ENCODE measurements at places on chromosomes 7 and 10. TPM values are rescaled to one million over a fixed set of nuclear protein-coding genes. Genes with fewer than 3 reads are reported as not detected.

DNA sequence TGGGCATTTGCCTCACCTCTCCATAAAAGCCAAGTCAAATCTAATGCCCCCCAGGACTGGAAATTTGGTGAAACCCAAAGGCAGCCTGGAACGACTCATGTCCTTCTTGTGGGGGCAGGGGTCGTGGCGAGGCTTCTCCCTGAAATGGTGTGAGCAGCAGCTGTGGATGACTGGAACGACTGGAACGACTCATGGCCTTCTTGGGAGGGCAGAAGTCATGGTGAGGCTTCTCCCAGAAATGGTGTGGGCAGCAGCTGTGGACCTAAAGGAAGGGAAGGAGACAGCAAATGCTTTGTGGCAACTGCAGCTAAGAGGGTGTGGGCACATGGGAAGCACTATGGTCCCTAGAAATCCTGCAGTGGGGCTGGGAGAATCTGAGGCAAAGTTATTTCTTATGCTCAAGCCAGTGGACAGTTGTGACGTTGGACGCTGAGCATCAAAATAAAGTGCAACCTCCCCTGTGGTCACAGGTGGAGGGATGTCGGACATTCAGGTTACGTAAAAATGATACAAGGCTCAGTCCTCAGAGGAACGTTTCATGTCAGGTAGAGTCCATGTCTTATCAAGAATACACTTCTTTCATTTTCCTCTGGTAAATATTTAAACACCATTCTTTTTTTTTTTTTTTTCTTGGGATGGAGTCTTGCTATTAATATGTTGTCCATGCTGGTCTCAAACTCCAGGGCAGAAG, 107.0 kb upstream of the KIF5B start:
- H3K27me3 ChIP-seq, result no peaks in the 10 kb centered on the region
- no peaks in the 10 kb centered on the region for H3K4me1 ChIP-seq
- H3K27ac ChIP-seq, result no peak overlapping the region
- DNase-seq, result no peak
- no peaks in the 10 kb centered on the region for H3K36me3 ChIP-seq

- no peak overlapping the region for H3K27ac ChIP-seq
- H3K27me3 ChIP-seq, result peaks cover 96% of the 10 kb centered on the region
- no peaks in the 10 kb centered on the region for H3K36me3 ChIP-seq
- no peak for DNase-seq
Measured at GRCh38 chr10:110165239-110165638, 42.2 kb upstream of the MXI1 start.

- H3K4me3 ChIP-seq, result no peak overlapping the region
- no peaks in the 10 kb centered on the region for H3K4me1 ChIP-seq
- no peak for DNase-seq
- no peak overlapping the region for H3K27ac ChIP-seq
- H3K27me3 ChIP-seq, result no peaks in the 10 kb centered on the region
- no peaks in the 10 kb centered on the region for H3K36me3 ChIP-seq
Measured at GRCh38 chr10:122282909-122283308, 11.8 kb downstream of the BTBD16 start.

DNA sequence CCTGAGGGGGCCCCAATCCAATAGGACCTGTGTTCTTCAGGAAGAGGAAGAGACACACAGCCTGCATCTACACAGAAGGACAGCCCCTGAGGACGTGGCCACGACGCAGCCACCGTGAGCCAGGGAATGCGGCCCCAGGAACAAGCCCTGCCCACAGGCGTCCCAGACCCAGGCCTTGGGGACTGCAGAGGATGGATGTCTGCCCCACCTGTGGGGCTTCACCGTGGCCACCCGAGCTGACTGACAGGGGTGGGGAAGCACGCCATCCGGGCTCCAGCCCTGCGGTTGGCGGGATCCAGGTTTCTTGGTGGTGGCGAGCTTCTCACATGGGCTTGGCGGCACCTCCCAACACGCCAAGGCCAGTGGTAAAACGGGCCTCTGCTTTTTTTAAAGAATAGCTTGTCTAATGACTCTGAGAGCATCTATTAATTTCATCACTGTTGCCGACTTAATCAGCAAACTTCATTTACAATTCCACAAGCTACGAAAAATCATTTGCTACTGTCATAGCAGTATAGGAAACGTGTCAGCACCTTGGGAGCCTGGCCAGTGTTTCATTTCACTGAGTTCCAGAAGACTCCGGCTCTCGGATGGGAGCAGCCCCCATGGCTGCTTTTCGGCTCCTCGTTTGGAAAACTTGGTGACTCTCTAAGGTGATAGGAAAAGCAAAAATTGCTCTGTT, 584.0 kb downstream of the PTPRN2 start:
- H3K4me1 ChIP-seq, result no peaks in the 10 kb centered on the region
- H3K27ac ChIP-seq, result no peak overlapping the region
- H3K36me3 ChIP-seq, result no peaks in the 10 kb centered on the region
- DNase-seq, result no peak
- H3K27me3 ChIP-seq, result no peaks in the 10 kb centered on the region
- no peak overlapping the region for H3K4me3 ChIP-seq

RAMP3 gene
- total RNA-seq, result 0.35 TPM

- no peaks in the 10 kb centered on the region for H3K36me3 ChIP-seq
- no peak overlapping the region for H3K4me3 ChIP-seq
- DNase-seq, result no peak
- no peak overlapping the region for H3K27ac ChIP-seq
- H3K27me3 ChIP-seq, result peaks cover 12% of the 10 kb centered on the region
Measured at GRCh38 chr7:44279286-44279685, 46.1 kb downstream of the CAMK2B start.

GDF10 gene
- total RNA-seq, result 0.43 TPM

DNA sequence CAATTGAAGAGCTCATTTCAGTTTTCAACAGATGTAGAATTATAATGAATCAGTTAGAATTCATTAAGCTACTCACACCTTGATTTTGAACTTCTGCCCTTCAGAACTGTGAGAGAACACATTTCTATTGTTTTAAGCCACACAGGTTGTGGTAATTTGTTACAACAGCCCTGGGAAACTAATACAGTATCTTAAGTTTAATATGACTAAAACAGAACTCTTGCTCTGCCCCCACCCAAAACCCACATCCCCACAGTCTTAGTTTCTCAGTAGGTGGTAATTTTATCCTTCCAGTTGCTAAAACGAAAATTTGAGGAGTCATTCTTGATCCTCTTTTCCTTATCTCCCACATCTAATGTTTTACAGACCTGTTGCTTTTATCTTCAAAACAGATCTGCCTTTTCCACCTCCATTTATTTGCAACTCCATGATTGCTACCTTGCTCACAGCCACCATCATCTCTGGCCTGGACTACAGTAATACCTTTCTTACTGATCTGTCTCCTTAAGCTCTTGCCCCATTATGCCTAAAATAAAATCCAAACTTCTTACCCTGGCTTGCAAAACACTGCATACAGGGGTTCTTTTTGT, 72.8 kb upstream of the NXPH1 start:
- no peaks in the 10 kb centered on the region for H3K27me3 ChIP-seq
- H3K4me3 ChIP-seq, result no peak overlapping the region
- H3K4me1 ChIP-seq, result peaks cover 49% of the 10 kb centered on the region
- H3K36me3 ChIP-seq, result no peaks in the 10 kb centered on the region
- no peak for DNase-seq

GRCh38 chr10:56537984-56538383, 176.9 kb upstream of the ZWINT start:
- H3K36me3 ChIP-seq, result no peaks in the 10 kb centered on the region
- DNase-seq, result no peak
- H3K4me3 ChIP-seq, result no peak overlapping the region
- no peak overlapping the region for H3K27ac ChIP-seq
- no peaks in the 10 kb centered on the region for H3K4me1 ChIP-seq

NPFFR1 gene
- total RNA-seq, result 0.08 TPM

DNA sequence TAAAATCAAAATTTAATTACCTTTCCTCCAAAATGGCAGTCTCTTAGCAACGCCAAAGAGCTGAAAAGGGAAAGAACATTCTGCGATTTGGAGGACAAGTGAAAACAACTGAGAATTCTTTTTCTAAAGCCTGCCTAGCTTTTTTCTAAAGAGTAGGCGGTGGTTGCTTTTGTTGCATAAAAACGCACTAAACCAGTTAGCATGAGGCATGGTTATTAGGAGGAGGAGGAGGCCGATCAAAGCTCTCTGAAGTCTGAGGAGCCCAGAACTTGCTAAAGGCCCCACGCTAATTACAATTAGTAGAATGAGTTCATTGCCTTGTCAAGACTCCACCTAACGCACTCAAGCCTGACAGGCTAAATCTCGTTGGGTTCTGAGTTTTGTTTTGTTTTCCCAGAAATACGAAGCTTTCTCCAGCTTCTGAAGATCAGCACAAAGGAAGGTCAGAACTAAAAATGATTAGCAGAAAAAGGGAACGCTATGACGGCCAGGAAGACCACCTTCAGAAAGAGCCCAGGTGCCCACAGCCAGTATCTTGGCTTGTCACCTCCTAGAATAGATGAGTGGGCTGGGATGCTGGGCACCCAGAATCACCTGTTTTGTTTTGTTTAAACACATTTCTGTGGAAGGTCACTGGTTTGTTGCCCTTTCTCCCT, 72.0 kb downstream of the FGFR2 start:
- peak overlapping the region; percentile 84 for H3K27ac ChIP-seq
- no peak overlapping the region for H3K4me3 ChIP-seq
- H3K36me3 ChIP-seq, result peaks cover 26% of the 10 kb centered on the region
- DNase-seq, result no peak
- no peaks in the 10 kb centered on the region for H3K27me3 ChIP-seq

GRCh38 chr7:44378744-44379143, 53.4 kb upstream of the CAMK2B start:
- H3K4me1 ChIP-seq, result no peaks in the 10 kb centered on the region
- no peaks in the 10 kb centered on the region for H3K27me3 ChIP-seq
- H3K27ac ChIP-seq, result no peak overlapping the region
- H3K36me3 ChIP-seq, result no peaks in the 10 kb centered on the region
